ENCODE measurements at places on chromosomes 11 and 22. TPM values are rescaled to one million over a fixed set of nuclear protein-coding genes. Genes with fewer than 3 reads are reported as not detected.

- H3K4me1 ChIP-seq, result no peaks in the 10 kb centered on the region
- DNase-seq, result no peak
- no peak overlapping the region for H3K27ac ChIP-seq
Observed at GRCh38 chr11:10147195-10147594, 146.8 kb downstream of the SBF2 start.

- no peak for DNase-seq
- H3K4me3 ChIP-seq, result no peak overlapping the region
- no peaks in the 10 kb centered on the region for H3K4me1 ChIP-seq
- no peak overlapping the region for H3K27ac ChIP-seq
Observed at GRCh38 chr22:35534091-35534490, 6.5 kb upstream of the RASD2 start.

DNA sequence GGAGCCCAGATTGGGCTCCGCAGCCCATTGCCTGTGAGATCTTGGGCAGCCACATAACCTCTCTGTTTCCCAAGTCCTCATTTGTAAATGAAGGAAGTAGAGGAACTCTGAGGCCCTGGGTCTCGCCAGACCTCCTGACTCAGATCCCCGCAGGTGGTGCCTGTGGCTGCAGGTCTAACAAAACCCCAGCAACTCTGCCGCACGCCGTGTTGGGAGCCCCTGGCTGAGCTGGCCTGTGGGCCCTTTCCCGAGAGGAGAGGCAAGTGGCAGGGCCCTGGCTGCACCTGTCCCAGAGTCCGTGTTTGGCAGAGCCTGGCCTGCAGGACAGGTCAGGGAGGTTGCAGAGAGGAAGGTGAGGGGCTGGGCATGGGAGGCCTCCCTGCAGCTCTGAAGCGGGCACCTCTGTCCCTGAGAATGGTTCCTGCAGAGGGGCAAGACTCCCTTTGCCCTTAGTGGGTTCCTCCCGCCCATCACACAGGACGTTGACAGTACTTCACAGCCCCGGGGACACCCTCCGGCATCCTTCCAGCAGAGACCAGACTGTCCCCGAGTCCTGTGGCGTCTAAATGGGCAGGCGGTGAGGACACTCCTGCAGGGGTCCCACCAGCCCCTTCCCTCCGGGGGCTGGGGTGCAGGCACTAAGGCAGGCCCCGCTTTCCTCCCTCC lies 67.7 kb downstream of the ARHGAP8 start:
- H3K4me1 ChIP-seq, result no peaks in the 10 kb centered on the region
- H3K27me3 ChIP-seq, result no peaks in the 10 kb centered on the region
- no peak for DNase-seq
- H3K4me3 ChIP-seq, result no peak overlapping the region
- no peak overlapping the region for H3K27ac ChIP-seq

GRCh38 chr11:1138097-1138496 lies 19.7 kb upstream of the MUC5AC start:
- no peaks in the 10 kb centered on the region for H3K27me3 ChIP-seq
- H3K36me3 ChIP-seq, result no peaks in the 10 kb centered on the region
- no peak for DNase-seq
- H3K4me1 ChIP-seq, result no peaks in the 10 kb centered on the region
- H3K27ac ChIP-seq, result no peak overlapping the region
- no peak overlapping the region for H3K4me3 ChIP-seq

The B4GAT1 gene
- polyA plus RNA-seq, result 40.8 TPM

DNA sequence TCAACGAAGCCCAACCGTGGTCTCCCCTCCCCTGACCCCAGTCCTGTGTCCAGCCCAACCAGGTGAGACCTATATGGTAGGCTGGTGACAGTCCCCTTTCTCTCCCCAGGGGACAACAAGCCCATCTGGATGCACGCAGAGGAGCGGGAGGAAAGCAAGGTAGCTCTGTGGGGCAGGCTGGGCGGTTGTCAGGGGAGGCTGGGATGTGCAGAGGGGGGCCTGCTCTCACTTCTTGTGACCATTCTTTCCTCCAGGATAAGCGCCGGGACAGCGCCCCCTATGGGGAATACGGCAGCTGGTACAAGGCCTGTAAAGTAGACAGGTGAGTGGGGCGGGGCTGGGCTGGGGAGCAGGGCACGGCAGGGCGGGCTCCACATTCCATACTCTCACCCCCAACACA lies 3.5 kb upstream of the RAB1B start:
- no peak for DNase-seq
- no peaks in the 10 kb centered on the region for H3K36me3 ChIP-seq
- H3K4me3 ChIP-seq, result no peak overlapping the region
- H3K27me3 ChIP-seq, result no peaks in the 10 kb centered on the region
- no peak overlapping the region for H3K27ac ChIP-seq
- H3K4me1 ChIP-seq, result peaks cover 8% of the 10 kb centered on the region

The ANAPC15 gene
- polyA plus RNA-seq, result 43.7 TPM

The ZBTB16 gene
- polyA plus RNA-seq, result 67.5 TPM
